ENCODE measurements at places on chromosomes 11 and 22.

DNA sequence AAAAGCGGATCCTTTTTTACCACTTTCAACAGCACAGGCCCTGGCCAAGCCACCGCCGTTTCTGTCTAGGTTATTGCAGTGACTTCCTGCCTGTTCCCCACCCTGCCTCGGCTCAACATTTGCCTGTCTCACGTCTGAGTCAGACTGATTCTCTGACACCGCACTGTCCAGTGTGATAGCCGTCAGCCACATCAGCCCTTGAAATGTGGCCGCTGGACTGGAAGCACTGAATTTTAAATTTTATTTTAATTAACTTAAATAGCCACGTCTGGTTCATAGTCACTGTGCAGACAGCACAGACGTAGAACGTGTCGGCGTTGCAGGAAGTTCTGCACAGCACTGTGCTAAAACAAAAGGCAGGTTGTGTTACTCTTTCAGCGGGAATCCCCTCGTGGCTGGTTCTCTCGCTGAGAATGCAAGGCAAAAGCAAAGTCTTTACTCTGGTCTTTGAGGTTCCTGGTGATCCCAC is 56.3 kb upstream of the ADSL start:
- no peak for DNase-seq

DNA sequence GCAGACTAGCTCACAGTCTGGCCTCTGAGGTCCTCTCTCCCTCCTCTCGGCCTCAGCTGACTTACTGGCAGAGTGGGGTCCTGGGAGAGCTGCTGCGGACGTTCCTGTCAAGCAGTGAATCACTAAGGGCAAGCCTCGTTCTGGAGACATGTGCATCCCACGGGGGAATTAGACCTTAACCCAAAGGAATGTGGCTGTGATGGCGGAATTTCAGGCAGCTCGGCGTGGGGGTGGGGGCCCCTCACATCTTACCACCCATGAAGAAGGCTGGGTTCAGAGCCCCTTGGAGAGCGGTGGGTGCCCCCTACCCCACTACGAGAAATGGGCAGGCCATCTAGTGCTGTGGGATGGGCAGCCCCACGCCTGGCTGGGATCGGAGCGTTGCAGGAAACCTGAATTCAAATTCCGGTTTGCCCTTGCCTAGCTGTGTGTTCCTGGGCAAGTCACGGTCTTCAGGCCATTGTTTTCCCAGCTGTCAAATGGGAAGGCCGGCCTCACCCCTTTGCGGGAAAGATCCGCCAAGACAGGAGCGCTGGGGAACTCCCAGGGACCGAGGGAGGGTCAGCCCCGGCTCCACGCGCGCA is 554 bp downstream of the LRRC32 start:
- DNase-seq: no peak

DNA sequence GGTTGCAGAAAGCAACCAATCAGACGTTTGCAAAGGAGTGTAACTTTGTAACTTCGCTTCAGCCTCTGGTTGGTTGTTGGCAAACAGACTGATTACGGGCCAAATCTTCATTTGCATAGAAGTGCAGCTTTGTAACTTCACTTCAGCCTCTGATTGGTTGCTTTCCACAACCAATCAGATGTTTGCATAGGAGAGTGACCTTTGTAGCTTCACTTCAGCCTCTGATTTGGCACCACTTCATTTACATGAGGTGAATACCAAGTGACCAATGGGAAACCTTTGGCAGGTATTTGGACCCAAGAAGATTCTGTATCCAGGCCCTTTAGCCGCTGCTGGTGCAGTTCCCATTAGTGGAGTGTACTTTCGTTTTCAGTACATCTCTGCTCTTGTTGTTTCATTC is 16.0 kb downstream of the USP47 start:
- DNase-seq: no peak

GRCh38 chr11:60953781-60954180 is 1.8 kb upstream of the SLC15A3 start:
- DNase-seq: no peak

DNA sequence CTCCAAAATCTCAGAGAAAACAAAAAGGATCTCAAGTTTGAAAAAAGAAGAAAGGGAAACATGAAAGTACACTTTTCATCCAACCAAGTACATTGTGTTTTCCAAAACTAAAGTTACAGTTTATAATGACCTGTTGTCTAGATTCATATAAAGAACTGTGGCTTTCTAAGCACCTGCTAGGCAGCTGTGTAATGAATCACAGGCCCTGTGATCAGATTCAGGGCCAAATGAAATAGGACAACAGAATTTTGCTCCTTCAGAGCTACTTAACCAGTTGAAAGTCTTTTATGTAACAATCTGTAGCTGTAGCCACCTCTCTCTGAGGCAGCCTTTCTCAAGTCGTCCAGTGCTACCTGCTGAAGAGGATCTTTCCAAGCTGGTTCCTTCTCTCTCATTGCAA is 960.0 kb upstream of the RAG2 start:
- no peak for DNase-seq

GRCh38 chr11:64314805-64315561 is 2.4 kb downstream of the TRMT112 start:
- DNase-seq: no peak

- DNase-seq: no peak
These were observed 825.0 kb upstream of the CHORDC1 start for GRCh38 chr11:91047882-91048281.

DNA sequence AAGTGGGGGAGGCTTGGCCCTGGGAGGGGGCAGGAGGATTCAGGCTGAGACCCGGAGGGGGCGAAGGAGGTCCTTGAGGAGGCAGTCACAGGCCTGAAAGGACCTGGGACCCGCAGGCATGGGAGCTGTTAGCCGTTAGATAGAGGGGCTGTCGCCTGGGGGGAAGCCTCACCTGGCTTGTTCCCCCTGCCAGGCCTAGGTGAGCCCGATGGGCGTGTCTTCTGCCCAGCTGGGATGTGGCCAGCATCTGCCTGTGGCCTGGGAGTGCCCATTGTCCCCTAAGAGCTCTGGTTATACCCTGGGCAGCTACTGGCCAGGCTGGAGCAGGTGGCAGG is 1.8 kb upstream of the DUSP8 start:
- DNase-seq: no peak

GRCh38 chr11:70397336-70397982 is 870 bp upstream of the CTTN start:
- no peak for DNase-seq

GRCh38 chr11:14203321-14203720 is 155.7 kb downstream of the RRAS2 start:
- DNase-seq: no peak

DNA sequence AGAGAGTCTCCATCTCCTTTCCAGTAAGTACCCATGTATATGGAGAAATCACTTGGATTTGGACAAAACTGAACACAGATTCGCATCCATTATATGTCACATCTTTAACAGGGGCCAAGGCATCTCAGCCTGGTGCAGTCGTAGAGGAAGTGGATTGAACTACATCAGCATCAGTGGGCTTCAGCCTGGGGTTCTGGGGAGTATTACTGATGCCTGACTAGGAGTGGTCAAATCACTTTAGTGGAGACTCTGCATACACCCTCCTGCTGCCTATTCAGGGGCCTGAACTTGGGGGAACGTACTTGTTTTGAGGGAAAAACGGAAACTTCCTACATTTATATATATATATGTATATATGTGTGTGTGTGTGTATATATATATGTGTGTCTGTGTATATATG is 72.8 kb downstream of the GAB4 start:
- DNase-seq: no peak

DNA sequence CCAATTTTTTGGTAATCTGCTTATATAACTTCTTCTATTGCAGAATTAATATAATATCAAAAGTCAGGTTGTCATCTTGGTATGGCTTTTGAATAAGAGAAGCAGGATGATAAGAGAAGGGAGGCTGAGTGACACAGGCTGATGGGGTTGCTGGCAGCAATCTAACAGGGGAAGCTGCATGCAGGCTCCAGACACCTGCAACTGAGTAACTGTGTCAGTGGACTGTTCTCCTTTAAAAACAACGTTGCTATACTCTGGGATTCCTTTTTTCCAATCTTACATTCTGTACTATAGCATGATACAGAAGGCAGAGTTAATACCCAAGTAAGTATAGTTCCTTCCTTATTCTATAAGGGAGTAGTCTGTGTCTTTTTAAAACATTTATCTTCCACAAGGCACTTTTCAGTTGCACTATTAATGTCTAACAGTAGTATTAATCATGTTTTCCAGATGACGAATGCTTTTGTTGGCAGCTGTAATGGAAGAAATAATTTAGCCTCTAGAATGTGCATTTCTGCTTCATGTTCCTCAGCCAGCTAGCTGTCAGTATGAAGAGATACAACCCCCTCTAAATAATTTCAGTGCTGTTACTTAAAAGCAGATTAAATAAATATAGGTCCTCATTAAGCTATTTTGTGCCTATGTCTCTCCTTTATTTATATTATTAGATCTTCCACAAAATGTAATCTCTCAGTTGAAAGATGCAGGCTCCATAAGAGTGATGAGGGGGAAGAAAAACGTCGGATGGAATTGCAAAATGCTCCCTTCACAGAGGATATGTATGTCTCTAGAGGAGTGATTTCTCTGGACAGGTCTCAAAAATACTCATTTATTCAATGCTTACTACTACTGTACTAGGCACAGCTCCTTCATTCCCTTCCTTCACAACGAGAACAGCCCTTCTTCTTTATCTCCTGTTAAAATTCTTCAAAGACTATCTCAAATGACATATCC is 50.8 kb downstream of the ATG16L2 start:
- DNase-seq: no peak

DNA sequence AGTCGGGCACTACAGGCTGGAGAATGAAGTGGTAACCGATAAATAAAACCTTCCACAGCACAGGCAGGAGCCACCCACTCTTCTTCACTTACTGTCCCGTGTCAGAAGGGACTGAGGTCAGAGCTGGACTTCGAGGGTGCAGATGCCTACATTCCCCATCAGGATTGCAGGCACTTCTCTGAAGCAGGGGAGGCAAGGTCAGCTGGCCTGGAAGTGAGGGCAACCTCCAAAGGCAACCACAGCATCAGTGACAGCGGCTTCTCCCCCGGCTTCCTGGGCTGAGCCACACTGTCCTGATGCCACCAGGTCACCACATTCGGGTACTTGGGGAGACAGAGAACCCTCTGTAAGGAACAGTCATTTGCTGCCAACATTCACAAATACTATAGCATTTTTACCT is 22.7 kb downstream of the TCIRG1 start:
- no peak for DNase-seq

GRCh38 chr11:73398132-73398526 is 21.9 kb downstream of the RELT start:
- DNase-seq: no peak

DNA sequence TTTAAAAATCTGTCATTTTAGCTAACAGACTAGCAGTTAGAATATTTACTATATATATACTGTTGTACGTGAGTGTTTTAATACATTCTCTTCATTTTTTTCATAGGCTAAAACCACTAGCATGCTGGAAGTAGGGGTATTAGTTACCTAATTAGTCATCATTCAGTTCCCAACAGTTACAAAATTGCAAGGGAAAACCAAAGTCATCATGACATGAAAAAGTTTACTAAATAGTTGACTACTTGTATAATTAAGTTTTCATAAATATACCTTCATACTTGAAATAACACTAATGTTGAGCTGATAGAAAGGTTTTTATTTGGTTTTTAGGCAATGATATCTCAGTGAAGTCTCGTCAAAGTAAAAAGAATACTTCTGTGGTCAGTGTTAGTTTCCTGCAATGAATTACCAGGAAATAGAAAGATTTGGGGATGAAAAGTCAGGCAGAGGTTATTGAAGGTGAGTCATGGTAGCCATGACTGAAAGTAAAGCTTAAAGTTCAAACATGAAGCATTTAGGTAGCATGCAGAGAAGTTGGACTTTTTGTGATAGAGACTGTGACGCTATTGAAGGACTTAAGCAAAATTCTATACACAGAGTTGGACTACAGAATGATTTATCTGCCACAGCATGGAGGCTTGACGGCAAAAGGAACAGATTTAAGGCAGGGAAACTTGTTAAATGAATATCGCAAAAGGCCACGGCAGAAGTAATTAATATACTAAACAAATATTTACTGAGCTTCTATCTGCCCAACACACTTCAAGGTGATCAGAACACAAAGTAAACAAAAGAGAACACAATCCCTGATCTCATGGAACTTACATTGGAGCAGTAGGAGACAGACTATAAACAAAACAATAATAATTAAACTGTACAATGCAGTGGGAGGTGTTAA is 828.1 kb upstream of the FAT3 start:
- DNase-seq: no peak

GRCh38 chr11:2535673-2536439 is 91.0 kb downstream of the KCNQ1 start:
- no peak for DNase-seq

DNA sequence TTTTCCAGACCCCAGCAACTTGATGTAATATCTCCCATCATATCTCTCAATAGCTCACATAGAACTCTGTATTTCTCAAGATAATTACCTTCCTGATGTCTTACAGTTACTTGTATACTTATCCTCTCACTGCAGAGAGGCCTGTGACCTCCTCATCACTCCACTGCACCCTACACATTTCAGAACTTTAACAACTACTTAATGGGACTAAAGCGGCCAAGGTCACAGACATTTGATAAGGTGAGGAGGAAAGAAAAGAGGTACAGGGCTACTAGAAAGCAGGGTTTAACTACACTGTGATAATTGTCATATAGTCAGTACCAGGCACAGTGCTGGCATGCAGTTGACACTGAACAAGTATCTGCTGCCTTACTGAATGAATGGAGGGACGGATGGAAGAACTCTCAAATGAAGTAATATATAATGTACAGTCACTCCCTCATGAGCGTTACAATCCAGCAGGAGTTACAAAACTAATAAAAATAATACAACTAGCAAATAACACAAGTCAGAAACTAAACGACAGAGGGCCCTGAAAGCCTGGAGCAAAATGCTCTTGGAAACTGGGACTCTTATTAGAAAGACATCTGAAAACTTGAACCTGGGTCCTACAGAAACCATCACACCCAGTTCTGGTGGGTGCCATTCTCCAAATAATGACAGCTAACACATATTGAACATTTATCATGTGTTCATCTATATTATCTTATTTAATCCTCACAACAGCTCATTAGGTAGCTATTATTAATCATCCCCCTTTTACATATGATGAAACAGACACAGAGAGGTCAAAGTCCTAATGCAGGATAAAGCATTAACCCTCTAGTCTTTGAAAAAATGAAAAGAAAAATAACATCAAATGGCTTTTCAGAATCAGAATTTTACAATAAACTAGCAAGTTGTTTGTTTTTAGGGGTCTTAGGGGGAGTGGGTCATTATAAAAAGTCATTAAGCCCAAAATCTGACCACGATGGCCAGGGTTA is 14.3 kb downstream of the PI4KA start:
- DNase-seq: no peak

All from T47D (cell line).